Fibroblast of upper back skin (primary cell): ENCODE measurements at places on chromosomes 16 and 17.
A peak's percentile ranks its signal among the peaks of the same experiment; 100 is the strongest.

DNA sequence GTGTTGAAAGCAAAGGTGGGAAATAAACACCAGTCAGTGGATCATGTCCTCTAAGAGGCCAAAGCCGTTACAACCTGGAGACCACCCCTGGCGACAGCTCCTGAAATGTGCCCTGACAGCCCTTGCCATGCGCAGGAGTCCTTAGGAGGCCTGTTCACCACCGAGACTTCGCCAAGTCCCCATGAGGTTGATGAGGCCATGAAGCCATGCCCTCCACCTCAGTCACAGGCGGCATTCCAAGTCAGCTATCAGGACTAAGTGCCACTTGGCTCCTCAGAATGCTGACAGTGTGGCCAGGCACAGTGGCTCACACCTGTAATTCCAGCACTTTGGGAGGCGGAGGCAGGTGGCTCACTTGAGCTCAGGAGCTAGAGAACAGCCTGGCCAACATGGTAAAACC lies 27.1 kb downstream of the ADAM11 start:
- DNase-seq = no peak

DNA sequence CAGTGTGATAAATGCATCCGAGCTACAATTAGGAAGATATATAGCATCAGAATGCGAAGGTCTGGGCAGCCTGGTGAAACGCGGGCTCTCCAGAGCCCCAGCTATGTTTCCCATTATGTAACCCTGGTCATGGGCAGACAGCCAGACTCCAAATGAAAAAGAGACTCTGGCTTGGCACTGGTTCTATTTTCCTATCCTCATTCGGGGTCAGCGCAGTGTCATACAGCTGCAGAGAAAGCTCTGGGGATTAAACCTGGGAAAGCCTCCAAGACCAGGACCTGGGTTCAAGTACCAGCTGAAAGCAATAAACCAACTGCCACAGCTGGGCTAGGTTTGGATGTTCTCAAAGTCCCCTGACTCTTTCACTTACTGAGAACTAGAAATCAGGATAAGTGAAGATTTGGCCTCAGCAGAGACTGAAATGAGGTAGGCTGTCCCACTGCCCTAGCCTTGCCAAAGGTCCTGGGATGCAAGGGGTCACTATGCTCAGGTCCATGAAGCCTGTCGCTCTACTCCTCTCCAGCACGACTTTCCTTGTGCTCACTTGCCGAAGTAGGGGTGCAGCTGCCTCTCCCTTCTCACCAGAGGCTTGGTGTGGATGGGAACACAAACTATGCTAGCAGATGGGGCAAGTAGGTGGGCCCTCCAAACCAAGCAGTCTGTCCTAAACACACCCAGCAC lies 123.8 kb downstream of the SMG6 start:
- DNase-seq = peak; percentile 99

DNA sequence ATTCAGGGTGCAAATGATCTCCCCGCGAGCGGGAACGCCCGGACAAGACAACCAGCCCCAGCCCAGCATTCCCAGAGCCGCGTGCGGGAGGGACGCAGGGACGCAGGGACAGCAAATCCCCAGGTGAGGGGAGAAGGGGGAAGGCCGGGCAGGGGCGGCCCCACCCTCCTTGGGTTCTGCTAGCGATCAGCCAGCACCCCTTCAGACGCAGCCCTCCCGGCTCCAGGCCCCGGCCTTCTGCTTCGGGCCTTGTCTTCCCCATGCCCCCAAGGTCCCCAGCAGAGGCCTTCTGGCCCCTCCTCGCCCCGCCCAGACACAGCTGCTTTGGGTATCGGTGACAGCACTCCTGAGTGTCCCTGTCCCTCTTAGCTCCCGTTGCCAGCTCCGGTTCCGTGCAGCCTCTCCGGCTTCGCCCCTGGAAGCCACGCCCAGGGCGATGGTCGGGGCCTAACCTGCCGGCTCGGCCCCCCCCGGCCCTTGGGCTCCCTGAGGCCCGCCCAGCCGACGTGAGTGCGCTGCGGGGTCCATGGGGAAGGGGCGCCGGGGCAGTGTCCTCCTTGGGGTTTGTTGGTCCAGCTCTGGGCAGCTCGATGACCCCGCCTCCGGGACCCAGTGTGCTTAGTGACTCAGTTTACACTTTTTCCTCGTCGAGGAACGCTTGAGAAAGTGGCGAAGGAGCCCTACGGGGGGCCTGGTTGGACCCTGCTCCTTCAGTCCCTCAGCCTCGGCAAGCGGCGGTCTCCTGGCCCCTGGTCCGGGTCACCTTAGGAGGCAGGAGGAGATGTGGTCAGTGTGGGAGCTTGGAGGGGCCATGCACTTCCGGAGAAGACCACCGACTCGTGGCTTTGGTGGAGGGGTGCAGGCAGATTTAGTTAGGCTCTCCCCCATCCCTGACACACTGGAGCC lies 50.5 kb upstream of the AMZ2 start:
- no peak for DNase-seq

GRCh38 chr17:47213540-47213939 lies 4.4 kb downstream of the MYL4 start:
- no peak for DNase-seq

GRCh38 chr16:22813223-22813947 lies 577 bp upstream of the HS3ST2 start:
- DNase-seq = peak; percentile 43

- DNase-seq = no peak
These were observed 12.7 kb downstream of the MAPT start for GRCh38 chr17:45906927-45907622.
